ENCODE measurements at places on chromosomes 2 and 18.

DNA sequence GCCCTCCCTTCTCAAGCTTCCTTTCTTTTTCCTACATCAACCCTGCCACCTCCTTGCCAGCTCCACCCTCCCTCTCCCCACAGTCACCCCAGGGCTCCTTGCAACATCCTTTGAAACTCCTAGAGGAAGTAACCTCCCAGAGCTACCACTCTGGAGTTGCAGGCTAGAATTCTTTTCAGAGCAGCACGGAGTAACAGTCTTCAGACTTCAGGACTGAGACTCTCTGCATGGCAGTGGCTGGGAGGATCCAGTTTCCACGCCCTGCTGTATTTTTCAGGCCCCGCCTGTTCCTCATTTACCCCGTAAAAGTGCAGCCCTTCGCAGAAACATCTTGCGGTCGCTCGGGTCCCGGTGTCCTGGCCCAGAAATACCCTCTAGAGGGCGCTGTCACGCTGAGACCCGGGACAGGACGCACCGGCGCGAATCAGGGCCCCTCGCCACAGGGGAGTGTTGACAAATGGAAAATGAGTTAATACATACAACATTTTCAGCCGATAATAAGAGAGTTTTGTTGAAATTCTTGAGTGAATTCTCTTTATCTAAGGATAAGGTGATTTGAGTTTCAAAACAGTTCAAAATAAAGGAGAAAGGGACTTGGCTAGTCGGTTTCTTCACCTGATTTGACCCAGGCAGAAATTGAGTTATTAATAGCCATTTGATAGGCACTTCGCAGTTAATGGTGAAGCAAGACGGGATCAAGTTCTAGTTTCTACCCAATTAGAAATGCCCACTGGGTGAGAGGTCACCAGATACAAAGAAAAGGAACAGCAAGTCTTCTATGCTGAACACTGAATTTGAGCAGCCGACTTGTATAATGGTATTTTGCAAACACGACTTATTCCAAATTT lies 18.5 kb upstream of the NTSR2 start:
- no peak overlapping the region for H3K27ac ChIP-seq
- peaks cover 26% of the 10 kb centered on the region for H3K4me1 ChIP-seq
- peak overlapping the region; percentile 75 for H3K4me3 ChIP-seq
- peaks cover 17% of the 10 kb centered on the region for H3K27me3 ChIP-seq

GRCh38 chr2:41375901-41376300 lies 671.9 kb upstream of the PKDCC start:
- no peak overlapping the region for H3K4me3 ChIP-seq
- no peak for DNase-seq
- no peaks in the 10 kb centered on the region for H3K27me3 ChIP-seq
- no peaks in the 10 kb centered on the region for H3K36me3 ChIP-seq
- no peak overlapping the region for H3K27ac ChIP-seq

DNA sequence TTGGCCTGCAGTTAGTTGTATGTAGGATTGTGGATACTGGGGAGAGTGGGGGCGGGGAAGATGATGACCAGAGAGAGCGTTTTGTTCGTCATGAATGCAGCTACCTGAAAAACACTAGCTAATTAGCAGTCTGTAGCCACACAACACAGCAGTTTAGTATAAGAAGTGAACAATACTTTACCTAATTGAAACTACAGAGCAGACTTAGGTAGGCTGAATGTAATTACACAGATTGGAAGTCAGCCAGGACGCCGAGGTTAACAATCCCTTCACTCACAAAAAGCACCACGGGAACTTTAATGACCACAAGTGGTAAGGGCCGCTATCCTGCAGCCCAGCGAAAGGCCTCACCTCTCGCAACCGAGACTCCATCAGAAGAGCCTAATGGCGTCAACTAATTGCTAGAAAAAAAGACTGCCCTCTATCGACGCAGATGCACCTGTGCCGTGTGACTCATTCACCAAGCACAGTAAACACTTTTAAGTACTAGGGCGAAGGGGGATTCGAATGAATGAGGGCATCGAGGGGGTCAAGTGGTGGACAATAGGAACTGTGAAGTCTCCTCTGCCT lies 591.0 kb downstream of the ARHGAP15 start:
- peaks cover 8% of the 10 kb centered on the region for H3K27me3 ChIP-seq

GRCh38 chr18:10682368-10682714 lies 156.5 kb downstream of the NAPG start:
- H3K36me3 ChIP-seq: no peaks in the 10 kb centered on the region
- H3K4me3 ChIP-seq: no peak overlapping the region
- no peak for DNase-seq

DNA sequence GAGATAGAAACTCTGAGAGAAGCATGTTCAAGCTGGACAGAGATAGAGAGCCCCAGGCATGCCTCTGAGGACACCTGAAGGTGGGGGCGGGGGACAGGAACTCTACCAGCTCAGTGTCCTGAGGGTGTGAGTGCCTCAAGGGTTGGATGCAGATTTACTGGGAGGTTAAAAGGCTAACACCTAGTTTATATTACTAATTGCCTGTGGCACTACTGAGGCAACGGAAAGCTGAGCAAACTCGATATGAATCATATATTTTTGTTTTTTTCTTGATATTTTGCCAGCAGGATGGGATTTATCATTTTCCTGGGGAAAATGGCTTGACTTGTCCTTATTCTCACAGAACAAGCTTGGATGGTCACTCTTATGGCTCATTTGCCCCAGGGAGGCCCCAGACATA lies 319.5 kb downstream of the ALK start:
- H3K27ac ChIP-seq: no peak overlapping the region
- H3K4me1 ChIP-seq: peaks cover 4% of the 10 kb centered on the region
- no peaks in the 10 kb centered on the region for H3K36me3 ChIP-seq
- H3K4me3 ChIP-seq: no peak overlapping the region

DNA sequence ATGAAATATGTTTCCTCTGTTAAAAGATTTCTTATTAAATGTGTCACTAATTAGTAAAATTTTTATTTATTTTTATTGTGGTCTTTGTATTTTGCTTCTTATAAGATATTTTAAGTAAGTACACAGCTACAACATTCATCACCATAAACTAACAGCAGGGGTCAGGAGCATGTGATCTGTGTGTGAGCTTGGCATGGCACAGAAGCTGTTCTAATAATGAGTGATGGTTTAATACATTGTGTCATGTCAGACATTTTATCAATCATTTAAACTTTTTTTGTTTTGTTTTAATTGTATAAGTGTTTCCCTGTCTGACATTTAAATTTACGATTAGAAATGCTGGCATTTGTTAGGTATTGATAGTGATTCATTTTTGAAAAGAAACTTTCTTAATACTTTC lies 585.4 kb downstream of the DSC3 start:
- no peak for DNase-seq
- H3K4me3 ChIP-seq: no peak overlapping the region
- no peaks in the 10 kb centered on the region for H3K36me3 ChIP-seq
- no peaks in the 10 kb centered on the region for H3K4me1 ChIP-seq

DNA sequence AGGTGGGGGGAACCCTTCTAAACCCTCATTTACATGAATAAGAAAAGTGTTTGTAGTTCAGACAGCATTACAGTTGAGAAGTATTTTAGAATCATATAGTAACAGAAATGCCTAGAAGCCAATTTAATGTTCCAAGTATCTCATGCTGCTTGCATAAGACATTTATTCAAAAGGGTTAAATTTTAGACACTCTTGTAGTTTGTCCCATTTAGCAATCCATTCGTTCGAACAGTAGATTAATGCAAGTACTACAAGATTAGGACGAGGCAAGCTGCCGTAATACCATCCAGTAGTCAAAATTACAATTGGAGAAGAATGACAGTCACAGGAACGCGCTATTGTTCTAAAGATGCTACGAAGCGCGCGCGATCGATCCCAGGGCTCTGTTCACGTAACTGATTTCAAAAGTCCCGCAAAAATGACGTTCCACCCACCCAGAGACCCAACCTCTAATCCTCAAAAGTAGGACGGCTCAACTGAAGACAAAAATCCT lies 1.2 kb downstream of the TMEM237 start:
- H3K36me3 ChIP-seq: peaks cover 16% of the 10 kb centered on the region
- H3K27ac ChIP-seq: peak overlapping the region; percentile 99

GRCh38 chr2:102103284-102103683 lies 39.3 kb upstream of the IL1R1 start:
- no peak overlapping the region for H3K4me3 ChIP-seq
- H3K27me3 ChIP-seq: peaks cover 3% of the 10 kb centered on the region
- no peak for DNase-seq
- peak overlapping the region; percentile 10 for H3K27ac ChIP-seq
- peaks cover 7% of the 10 kb centered on the region for H3K36me3 ChIP-seq

- peaks cover 6% of the 10 kb centered on the region for H3K27me3 ChIP-seq
- no peak overlapping the region for H3K27ac ChIP-seq
- DNase-seq: no peak
- H3K36me3 ChIP-seq: peaks cover 52% of the 10 kb centered on the region
- peaks cover 5% of the 10 kb centered on the region for H3K4me1 ChIP-seq
- no peak overlapping the region for H3K4me3 ChIP-seq
These were observed 48.7 kb downstream of the DTNB start for GRCh38 chr2:25624635-25625034.

- H3K4me1 ChIP-seq: no peaks in the 10 kb centered on the region
- DNase-seq: no peak
- peaks cover 3% of the 10 kb centered on the region for H3K27me3 ChIP-seq
- no peaks in the 10 kb centered on the region for H3K36me3 ChIP-seq
These were observed 63.6 kb downstream of the SLC35F5 start for GRCh38 chr2:113692698-113693428.

- H3K36me3 ChIP-seq: no peaks in the 10 kb centered on the region
- no peak overlapping the region for H3K4me3 ChIP-seq
- DNase-seq: peak; percentile 11
- peak overlapping the region; percentile 42 for H3K27ac ChIP-seq
These were observed 156.4 kb downstream of the NCKAP5 start for GRCh38 chr2:133411857-133412256.

DNA sequence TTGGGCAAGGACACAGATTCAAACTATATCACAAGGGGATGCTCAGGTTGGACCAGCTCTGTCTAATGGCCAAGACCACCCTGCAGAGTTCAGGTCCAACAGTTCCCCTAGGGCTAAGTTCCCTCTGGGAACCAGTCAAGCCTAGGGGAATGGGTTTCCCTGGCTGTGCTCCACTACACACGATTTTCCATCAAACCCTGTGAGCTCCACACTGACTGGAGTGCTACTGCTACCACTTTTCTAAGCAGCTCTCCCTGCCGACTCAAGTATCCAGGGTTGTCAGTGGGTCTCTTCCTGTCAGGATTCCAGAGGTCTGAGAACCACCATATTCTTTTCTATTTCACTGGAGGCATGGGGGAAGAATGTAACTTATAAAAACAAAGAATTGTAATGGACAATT lies 280.4 kb upstream of the COL3A1 start:
- H3K4me1 ChIP-seq: no peaks in the 10 kb centered on the region
- no peak overlapping the region for H3K4me3 ChIP-seq
- no peak overlapping the region for H3K27ac ChIP-seq
- no peak for DNase-seq

GRCh38 chr18:23588836-23589560 lies 2.7 kb upstream of the NPC1 start:
- no peak overlapping the region for H3K27ac ChIP-seq
- H3K4me1 ChIP-seq: peaks cover 18% of the 10 kb centered on the region
- DNase-seq: no peak
- no peak overlapping the region for H3K4me3 ChIP-seq

GRCh38 chr18:51658436-51658835 lies 461.0 kb upstream of the MEX3C start:
- peaks cover 24% of the 10 kb centered on the region for H3K27me3 ChIP-seq
- no peak overlapping the region for H3K27ac ChIP-seq

DNA sequence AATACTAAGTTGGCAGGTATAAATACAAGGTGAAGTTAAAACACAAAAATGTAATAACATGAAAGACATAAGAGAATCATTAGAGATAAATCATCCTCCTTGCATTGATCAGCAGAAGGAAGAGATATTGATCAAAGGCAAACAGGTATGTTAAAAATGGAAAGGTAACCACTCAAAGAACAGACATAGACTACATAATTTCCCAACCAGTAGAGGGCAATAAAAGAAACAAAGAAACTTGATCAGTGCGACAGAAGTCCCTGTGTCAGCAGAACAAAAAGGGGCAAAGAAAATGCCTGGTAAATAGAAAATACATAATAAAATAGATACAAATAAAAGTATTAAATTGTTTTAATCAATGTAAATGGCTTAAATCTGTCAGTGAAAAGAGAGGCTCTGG lies 53.6 kb downstream of the FAM228A start:
- no peaks in the 10 kb centered on the region for H3K36me3 ChIP-seq
- no peak overlapping the region for H3K27ac ChIP-seq
- DNase-seq: no peak
- H3K27me3 ChIP-seq: no peaks in the 10 kb centered on the region
- H3K4me1 ChIP-seq: peaks cover 24% of the 10 kb centered on the region

DNA sequence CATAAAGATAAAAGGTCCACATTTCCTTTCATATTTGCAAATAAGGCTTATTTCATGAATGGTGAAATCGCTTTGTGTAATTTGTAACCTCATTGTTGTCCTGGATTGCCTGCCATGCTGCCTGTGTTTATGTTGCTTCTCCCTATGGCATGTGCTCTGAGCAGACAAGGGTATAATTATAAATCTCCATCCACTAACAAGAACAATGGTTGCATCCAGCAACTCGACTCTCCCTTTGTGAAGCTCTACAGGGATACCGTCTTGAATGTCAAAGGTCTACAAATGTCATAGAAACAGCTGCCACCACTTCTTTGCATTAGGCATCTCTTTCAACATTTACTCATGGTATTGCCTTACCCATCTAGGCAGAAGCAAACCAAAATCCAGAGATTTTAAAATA lies 209.6 kb downstream of the SLC8A1 start:
- no peak overlapping the region for H3K27ac ChIP-seq
- no peak overlapping the region for H3K4me3 ChIP-seq
- H3K36me3 ChIP-seq: no peaks in the 10 kb centered on the region
- H3K27me3 ChIP-seq: no peaks in the 10 kb centered on the region
- DNase-seq: no peak

DNA sequence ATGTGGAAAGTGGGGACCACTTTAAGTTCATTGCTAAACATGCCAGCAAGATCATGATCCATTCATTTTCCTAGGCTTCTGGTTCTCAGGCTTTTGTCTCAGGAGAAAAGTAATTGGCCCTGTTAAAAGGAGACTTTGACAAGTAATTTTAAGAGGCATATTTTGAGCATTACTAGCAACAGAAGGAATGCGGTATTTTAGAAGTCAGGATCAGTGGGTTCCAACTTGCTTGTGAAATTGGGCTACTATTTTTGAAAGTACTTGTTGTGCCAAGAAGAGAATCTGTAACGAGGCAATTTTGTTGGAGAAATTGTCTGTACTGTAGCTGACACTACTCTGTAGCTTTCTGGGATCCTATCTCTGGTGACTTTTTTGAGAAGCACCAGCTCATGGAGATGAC lies 59.4 kb downstream of the CERS6 start:
- no peak overlapping the region for H3K4me3 ChIP-seq
- no peaks in the 10 kb centered on the region for H3K27me3 ChIP-seq
- no peaks in the 10 kb centered on the region for H3K36me3 ChIP-seq
- peak overlapping the region; percentile 27 for H3K27ac ChIP-seq
- DNase-seq: no peak
- peaks cover 23% of the 10 kb centered on the region for H3K4me1 ChIP-seq

GRCh38 chr18:32714571-32715148 lies 58.2 kb downstream of the KLHL14 start:
- no peaks in the 10 kb centered on the region for H3K27me3 ChIP-seq
- no peak overlapping the region for H3K4me3 ChIP-seq
- DNase-seq: peak; percentile 41
- peaks cover 10% of the 10 kb centered on the region for H3K36me3 ChIP-seq
